NCI-H1105 treated with DMSO at 0.1 percent for 48 hours (cell line): ENCODE measurements at places on chromosomes 7 and 10.
A peak's percentile ranks its signal among the peaks of the same experiment; 100 is the strongest.

DNA sequence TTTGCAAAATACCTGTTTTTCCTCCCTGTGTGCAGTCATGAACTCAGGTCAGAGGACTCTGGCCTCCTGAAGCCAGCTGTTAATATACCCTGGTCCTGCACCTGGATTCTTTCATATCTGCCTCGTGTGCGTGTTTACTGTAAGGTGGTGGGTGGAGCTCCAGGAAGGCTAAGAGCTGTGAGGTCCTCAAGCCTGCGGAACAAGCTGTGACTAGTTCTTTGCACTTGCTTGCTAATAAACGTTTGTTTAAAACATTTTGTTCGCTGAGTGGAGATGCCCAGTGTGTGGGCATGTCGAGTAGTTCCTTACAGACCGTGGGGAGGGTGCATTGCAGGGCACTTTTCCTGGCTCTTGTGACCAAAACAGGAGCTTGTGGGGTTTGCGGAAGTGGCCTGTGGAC, 139.0 kb downstream of the DOCK1 start:
- peak; percentile 30 for DNase-seq

DNA sequence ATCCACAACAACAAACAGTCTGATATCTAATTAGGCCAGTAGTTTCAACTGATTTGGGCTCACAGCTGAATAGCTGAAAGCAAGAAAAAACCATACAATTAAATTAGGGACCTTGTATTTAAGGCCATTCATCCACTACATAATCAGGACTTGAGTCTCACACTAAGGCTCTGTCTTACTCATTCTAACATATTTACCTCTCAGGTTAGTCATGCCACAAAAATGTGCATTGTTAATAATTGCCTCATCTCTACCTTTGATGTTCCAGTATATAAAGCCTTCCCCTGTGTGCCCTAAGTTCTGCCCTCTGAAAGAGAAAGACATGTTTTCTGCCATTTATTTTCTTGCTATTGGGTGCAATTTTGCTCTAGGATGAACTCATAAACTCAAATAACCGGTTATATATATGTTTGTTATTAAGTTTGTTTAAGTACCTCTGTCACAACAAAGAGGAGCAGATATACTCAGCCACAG, 5.3 kb upstream of the C1GALT1 start:
- DNase-seq = no peak

GRCh38 chr10:75176046-75176445, 34.5 kb upstream of the VDAC2 start:
- DNase-seq = no peak

DNA sequence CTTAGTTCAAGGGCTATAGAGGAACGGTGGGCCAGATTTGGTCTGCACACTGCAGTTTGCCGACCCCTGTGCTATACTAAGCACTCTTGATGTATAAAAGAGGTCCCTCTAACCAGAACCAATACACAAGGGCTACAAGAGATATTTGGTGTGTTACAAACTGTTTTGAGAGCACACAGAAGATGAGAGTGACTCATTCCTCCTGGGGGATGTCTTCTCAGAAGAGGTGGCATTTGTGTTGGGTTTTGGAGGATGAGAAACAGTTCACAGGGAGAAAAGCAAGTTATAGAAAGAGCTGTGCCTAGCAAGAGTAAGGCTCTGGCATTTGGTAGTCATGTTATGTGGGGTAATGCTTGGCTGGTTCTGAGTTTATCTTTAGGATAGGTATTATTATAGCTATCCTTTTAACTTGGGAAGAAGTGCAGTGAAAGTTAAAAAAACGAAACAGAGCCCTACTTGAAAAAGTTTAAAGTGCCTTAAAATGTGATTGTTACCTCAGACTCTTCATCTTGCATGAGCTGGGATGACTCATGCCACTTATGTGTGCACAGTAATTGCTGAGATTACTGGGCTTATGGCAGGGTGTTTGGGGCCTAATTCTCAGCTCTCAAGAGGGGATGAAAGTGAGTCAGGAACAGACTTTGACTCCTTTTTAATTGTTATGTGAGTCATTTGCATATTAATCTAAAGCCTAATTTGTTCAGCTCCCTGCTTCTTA, 160.4 kb downstream of the KIF20B start:
- DNase-seq = peak; percentile 7

- DNase-seq = no peak
These were observed 154.4 kb downstream of the PRKG1 start for GRCh38 chr10:51228714-51229100.

DNA sequence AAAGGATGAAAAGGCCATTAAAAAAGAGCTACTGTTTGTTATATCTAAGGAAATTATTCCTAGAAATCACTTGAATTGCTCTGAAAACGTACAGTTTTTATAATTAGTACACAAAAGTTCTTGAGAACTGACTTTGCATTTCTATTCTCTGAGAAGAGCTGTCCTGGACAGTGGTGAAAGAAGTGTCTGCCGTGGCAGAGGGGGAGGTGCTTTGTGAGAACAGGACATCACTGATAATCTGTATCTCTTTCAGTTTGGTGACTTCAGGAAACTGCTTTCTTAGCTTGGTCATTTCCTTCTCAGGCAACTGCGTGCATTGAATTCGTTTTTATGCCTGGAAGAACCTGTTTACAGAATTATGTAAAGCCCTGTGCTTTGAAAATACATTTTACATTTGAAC, 52.1 kb downstream of the POLL start:
- DNase-seq = no peak

- DNase-seq = no peak
These were observed 22.4 kb downstream of the GBF1 start for GRCh38 chr10:102267748-102268147.

- DNase-seq = no peak
These were observed 182.8 kb upstream of the ZNF804B start for GRCh38 chr7:88576720-88577119.

DNA sequence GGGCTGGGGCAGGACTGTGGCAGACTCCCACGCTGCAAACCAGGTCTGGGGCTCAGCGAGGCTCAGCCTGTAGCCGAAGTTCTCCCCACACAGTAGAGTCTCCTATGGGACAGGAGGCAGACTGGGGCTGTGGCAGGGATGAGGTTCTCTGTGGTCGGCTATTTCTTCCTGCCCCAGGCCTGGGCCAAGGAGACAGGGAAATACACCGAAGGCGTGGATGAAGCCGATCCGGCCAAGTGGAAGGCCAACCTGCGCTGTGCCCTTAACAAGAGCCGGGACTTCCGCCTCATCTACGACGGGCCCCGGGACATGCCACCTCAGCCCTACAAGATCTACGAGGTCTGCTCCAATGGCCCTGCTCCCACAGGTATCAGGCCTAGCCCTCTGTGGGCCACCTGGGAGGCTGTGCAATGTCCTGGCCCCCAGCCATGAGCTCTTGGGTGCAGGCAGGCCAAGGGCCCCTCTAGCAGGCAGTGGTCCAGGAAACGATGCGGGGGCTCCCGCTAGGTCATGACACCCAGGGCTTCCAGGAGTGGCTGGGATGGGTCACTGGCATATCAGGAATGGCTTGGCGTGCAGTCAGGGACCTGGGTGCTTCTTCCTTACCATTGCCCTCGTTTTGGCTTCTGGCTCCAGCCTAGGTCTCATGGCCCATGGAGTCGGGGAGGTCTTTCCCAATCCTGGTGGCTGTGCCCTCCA, 8.1 kb downstream of the IRF5 start:
- DNase-seq = no peak

GRCh38 chr7:99404235-99404976, 4.0 kb downstream of the PDAP1 start:
- no peak for DNase-seq

- no peak for DNase-seq
These were observed 155.1 kb upstream of the SEMA3D start for GRCh38 chr7:85341973-85342372.

GRCh38 chr7:128388145-128388485, 21.7 kb downstream of the IMPDH1 start:
- DNase-seq = no peak

DNA sequence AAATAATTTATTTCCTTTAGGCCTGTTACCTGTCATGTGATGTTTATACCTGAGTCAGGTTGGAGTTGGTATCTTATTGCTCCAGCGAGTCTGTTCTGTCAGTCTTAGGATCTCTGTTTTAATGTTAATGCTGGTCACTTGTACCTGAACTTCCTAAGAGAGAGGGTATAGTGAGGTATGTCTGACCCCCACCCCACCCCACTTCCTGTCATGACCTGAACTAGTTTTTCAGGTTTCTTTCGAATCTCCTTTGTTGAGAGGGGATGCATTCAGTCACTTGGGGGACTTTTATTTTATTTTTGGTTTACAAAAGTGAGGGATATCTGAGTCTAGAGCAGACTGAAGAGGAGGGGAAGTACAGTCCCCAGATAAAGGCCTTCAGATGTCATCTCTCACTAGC, 769.0 kb upstream of the COBL start:
- no peak for DNase-seq

GRCh38 chr10:75062506-75063299, 48.8 kb upstream of the SAMD8 start:
- DNase-seq = no peak

DNA sequence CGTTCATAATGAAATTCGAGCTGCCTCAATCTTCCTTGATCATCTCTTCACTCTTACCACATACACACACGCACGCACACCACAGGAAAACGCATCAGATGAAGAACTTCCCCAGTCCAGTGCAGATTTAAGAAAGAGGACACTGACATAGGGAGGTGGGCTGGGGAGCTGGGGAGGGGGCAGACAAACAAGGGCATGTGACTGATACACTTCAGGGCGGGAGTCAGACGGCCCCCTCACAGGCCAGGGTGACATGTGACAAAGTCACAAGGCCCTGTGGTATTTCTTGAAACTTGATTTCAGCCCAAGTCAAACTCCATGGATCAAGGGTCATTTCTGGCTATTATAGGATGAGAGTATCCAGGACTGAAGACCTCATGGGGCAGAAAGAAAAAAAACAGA, 82.6 kb downstream of the KCNMA1 start:
- DNase-seq = no peak

DNA sequence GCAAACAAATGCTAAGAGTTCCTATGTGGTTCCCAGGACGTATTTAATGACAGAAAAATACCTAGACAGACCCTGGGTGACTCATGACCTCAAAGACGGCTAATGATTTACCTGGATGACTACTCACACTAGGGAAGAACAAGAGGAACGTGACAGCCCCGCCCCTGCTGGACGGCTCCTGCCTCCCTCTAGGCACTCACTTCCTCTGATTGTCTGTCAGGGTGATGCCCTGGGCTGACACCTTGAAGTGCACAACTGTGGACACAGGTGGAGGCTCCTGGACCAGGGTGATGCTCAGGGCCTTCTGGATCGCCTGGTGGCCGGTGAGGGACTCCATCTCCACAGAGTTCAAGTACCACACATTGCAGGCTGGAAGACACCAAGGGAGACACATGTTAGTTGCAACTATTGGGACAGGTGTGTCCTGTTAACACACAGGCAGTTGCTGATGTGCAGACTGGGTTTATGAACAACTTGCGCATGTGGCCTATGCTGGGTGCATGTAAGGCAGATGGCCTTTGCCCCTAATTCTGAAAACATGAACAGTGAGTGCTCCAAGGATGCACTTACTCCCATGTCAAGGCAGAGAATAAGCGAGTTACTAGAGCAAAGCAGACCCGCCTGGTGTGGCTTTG, 298.3 kb downstream of the TNS3 start:
- DNase-seq = no peak

GRCh38 chr10:79937701-79938151, 11.2 kb downstream of the SFTPD start:
- no peak for DNase-seq

DNA sequence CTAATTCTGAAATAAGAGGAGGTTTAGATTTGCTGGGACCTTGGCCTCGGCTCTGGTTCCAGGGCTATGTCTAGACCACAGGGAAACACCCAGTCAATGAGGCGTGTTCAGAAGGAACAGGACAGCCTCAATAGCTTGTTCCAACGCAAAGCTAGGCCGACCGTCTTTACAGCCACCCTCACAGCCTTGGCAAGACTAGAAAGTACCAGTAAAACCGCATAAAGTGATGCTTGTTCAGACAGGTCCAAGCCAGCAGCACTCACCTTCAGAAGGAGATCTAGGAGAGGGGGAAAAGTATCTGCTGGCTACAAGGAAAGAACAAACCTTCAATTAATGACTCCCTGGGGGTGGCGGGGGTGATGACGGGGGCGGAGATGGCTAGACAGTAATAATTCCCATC, 50.1 kb upstream of the LMTK2 start:
- DNase-seq = no peak

- no peak for DNase-seq
These were observed 134.8 kb upstream of the NAMPT start for GRCh38 chr7:106419455-106420182.

DNA sequence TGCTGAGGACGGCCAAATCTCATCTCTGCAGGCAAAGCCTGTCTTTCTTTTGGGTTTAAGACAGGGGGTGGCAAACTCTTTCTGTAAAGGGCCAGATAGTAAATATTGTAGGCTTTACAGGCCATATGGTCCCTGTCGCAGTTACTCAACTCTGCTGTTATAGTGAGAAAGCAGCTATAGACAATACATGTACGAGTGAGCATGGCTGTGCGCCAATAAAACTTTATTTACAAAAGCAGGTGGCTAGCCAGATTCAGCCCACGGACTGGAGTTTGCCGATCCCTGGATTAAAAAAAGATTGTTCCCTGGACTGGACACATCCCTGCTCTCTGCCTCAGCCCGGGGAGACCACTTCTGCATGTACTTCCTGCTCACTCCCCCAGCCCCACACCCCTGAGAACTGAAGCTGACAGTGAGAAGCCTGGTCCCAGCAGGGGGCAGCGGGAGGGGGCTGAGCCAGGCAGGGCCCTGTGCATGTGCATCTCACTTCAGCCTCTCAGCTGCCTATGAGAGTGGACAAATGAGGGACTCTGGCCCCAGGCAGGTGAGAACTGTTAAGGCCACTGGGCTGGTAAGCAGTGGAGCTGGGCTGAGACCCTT, 392.4 kb downstream of the PLXNA4 start:
- DNase-seq = no peak

- DNase-seq = no peak
These were observed 229.5 kb downstream of the GATA3 start for GRCh38 chr10:8283986-8284385.

- no peak for DNase-seq
These were observed 466.1 kb upstream of the NRP1 start for GRCh38 chr10:33800545-33800944.

- DNase-seq = no peak
These were observed 767.9 kb downstream of the GRID1 start for GRCh38 chr10:85598646-85599045.

DNA sequence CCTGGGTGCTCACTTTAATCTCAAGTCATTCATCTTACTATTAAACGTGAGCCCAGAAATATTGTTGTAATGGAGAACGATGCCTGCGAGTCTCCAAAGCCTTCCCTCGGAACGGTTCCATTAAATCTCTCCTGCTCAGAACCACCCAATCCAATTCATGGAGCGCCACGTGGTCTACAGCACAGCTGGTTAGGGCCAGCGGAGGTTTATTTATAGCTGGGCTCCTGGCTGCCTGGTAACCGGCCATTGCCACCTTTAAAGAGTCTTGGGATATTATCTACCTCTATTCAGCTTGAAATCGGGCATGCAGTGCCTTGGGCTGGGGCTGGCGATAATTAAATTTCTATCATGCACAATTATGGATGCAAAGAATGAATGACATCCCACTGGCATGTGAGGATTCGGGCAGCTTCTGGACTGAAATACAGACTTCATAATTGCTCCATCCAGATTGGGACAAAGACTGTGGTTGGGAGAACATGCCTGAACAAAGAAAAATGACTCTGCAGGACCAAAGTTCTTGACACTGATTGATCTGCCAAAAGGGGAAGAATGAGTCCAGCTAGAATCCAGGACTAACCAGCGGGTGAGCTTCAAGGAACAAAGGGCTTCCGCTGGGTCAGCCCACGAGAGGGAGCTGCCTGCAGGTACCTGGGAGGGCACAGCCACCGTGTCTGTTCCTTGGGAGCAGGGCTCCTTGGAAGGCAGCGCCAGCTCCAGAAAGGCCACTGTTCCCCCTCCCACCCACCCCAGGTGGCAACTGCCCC, 7.3 kb downstream of the FAM20C start:
- no peak for DNase-seq
